Caki2 (cell line): ENCODE measurements at places on chromosomes 16 and 17.

DNA sequence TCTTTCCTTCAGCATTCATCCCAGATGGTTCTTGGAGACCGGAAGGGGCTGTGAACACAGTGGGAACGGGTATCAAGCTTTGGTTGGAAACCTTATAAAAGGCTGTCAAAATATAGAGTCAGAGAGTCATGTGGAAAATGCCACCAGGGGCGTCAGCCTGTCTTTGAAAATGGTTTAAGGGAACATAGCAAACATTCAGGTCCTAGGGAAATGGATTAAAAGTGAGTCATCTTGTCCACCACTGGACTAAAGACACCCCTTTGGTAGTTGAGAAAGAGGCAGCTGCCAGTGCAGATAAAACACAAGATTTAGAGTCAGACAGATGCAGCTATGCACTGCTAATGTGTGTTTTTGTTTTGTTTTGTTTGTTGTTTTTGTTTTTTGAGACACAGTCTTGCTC, 47.8 kb upstream of the BCO1 start:
- DNase-seq = no peak

DNA sequence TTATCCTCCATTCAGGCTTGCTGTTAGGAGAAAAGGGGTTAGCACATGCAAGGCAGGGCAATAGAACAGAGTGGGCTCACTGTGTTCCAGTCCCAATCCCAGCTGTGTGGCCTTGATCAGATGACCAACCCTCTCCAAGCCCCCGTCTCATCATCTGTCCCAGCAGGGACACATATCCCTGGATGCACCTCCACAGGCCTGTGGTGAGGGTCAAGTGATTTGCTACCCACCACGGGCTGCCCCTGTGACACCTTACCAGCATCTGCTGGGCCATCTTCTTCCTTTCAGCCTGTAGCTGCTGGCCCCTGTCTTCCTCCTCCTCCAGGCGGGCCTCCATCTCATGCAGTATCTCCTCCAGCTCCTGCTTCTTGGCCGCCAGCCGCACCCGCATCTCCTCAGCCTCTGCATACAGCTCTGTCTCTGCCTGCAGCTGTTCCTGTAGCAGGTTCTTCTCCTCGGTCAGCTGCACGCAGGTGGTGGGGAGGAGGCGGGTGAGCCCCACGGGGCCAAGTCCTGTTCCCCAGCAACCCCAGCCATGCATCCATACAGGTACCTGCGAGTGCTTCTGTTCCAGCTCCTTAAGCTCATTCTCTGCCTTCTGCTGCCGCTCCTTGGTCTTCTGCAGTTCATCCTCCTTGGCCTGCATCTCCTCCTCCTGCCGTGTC, 91.3 kb downstream of the NDE1 start:
- no peak for DNase-seq

GRCh38 chr16:87086575-87086974, 230.6 kb downstream of the C16orf95 start:
- DNase-seq = no peak

- DNase-seq = no peak
Observed at GRCh38 chr16:56931271-56931891, 561 bp upstream of the HERPUD1 start.

DNA sequence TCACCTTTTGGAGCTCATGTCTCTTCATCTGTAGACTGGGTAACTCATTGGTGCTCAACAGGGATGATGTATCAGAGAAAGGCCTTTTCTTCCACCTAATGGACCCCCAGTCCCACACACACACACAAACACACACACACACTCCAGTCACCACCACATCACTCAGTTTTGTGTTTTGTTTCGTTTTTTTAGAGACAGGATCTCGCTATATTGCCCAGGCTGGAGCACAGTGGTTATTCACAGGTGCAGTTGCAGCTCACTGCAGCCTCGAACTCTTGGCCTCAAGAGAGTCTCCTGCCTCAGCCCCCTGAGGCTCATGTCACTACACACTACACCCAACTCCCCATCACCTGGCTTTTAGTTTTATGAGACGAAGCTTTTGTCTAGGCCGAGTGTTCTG, 55.6 kb downstream of the SF3B3 start:
- DNase-seq = no peak

GRCh38 chr16:59478838-59479237, 744.7 kb upstream of the GOT2 start:
- no peak for DNase-seq

GRCh38 chr16:79168321-79168720, 432.2 kb downstream of the MAF start:
- no peak for DNase-seq

DNA sequence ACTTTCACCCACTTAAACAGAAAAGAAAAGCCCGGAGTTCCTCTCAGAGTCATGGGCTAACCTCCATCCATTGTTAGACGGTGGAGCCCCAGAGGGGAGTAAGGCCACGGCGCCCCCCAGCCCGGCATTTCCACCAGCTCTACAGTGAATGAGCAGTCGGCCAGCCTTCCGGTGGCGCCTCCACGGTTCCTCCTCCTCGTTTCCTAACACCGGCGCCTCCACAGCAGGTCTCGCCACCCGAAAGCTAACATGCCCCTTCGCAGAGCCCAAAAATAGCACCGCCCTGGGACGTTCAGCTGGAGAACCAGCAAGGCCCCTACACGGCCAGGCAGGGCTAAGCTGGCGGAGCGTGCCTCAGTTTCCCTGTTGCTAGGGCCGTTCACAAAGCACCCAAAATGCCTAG, 858 bp downstream of the MMD start:
- no peak for DNase-seq

DNA sequence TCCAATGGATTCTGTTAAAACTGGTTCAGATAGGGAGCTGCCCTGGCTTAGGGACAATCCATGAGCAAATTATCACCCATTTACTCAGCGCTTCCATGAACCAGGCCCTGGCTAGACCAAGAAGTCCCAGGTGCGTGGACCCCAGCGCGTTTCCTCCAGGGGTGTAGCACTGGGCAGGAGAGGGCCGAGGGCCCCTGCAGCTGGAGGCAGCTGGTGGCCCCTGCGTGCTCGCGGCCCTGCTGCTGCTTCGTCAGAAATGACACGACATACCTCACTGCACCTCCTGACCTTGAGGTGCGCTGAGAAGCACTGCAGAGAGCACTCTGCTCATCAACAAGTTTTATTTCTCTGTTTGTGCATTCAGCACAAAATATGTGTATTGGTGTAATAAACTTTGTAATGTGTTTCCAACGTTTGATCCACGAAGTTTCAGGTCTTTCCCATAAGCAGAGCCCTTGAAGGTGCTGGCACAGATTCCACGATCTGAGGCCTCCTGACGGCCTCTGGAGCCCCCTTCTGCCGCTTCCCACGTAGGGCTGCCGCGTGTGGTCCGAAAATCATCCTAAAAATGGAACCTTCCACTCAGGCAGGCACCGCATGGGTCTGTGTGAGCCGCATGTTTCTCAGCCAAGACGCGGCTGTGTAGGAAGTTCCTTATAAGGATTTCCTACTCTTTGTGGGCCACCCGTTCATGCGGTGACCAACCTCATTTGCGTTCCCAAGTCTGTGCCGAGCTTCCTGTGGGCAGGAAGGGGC, 50.8 kb upstream of the ZCCHC14 start:
- no peak for DNase-seq

GRCh38 chr17:82047914-82048570, 3.6 kb downstream of the RFNG start:
- DNase-seq = no peak

- DNase-seq = peak; percentile 90
Observed at GRCh38 chr16:57916735-57917438, 54.0 kb downstream of the CNGB1 start.

DNA sequence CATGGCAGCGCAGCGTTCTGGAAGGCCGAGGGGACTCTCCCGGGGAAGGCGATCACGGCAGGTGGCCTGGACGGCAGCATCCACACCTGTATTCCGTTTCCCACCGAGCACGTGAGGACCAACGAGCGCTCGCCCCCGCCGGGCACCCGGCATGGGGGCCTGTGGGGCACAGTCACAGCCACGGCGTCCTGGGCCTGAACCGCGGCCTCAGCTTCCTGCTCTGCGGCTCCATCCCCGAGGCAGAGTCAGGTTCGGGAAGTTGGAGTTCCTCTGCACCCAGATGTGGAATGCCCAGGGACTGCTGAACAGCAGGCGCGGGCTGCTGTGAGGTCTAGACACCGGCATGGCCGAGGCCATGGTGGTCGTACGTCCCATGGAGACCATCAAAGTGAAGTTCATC, 1713.9 kb downstream of the TP53TG3F start:
- DNase-seq = no peak

DNA sequence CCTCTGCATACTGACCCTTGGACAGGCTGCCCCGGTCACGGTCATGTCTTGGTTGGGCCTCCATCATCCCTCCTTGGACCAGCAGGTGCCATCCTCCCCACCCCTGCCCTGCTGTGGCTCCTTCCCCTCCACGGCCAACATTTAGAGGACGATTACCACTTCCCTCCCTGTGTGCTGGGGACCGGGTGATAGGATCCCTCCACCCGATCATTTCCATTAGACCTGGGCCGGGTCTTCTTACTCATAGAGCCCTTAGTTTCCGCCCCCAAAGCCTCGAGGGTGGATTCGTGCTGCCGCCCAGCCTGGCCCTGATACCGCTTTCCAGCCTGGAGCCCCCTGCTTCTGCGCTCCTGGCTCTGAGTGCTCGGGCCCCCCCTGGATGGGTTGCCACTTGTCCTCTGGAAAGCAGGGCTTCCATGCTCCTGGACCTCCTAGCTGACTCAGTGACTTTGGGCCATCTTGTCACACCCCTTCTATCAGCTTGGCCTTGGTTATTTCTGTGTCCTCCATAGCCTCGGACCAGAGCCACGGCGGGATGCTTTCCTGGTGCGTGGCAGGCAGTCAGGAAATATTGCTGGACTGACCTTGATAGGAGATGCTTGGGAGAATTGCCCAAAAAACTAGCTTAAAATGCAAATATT, 171.4 kb downstream of the SEC14L1 start:
- DNase-seq = no peak

DNA sequence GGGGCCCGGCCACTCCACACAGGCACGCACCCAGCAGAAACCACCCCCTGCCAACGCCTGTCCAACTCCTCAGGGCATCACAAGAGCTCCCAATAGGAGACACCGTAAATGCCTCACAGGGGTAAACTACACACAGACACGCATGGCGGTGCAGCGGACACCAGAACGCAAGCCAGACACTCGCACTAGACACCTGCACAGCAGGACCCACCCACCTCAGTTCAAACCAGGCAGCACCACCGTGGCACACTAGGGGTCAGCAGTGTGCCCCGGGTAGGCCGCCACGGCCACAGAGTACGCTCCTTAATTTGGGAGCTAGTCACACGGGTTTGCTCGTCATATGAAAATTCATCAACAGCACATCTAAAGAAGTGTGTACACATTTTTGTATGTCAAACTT, 3.4 kb downstream of the SLC38A10 start:
- DNase-seq = peak; percentile 20

DNA sequence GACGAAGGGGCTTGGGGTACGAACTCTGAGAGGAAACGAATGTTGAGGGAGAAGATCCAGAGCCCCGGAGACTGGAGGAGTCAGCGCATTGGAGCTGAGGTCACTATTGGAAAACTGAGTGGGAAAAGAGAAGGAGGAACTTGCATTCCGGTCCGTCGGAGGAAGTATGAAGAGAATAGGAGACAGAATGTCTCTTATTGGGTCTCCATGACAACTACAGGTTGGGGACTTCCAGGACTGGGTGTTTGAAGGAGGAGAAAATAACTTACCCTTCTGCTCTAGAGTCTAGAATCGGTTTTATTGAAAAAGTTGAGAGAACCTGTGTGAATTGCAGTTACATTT, 537 bp downstream of the GOSR1 start:
- no peak for DNase-seq

GRCh38 chr17:53941231-53941630, 118.5 kb downstream of the KIF2B start:
- no peak for DNase-seq

DNA sequence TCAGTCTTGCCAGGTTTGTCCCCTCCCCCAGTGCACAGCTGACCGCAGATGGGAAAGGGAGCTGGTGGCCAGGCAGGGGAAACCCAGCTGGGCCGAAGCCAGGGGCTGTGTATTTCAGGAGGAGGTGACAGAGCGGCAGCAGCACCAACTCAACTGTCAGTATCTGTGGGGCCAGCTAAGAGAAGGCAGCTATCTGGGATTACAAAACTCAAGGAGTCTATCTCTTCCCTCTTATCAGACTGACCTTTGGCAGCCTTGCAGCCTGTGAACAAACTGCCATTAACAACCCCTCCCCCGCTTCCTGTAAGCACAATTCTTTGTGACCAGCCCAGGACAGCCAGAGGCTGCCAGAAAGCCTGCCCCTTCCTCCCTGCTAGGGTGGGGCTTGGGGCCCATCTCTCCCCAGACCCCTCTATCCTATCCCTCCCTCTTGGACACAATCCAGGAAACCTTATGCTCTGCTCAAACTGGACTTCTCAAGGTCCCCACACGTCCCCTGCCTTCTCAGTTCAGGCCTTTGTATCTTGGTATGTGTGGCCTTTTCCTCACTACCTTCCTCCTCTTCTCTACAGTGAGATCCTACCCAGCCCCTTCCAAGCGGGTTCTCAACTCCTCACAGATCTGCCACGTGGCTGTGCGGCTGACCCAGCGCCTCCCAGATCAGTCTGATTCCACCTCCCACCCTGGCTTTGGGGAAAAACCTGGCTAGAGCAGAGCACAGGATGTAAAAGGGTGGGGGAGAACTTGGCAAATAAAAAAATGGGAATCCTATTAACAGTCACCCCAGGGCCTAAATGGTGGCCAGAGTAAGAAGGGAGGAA, 10.5 kb downstream of the ST3GAL2 start:
- DNase-seq = peak; percentile 96

- no peak for DNase-seq
Observed at GRCh38 chr17:17546399-17547185, 44.9 kb downstream of the PEMT start.

- no peak for DNase-seq
Observed at GRCh38 chr17:8015957-8016631, 13.7 kb downstream of the GUCY2D start.

DNA sequence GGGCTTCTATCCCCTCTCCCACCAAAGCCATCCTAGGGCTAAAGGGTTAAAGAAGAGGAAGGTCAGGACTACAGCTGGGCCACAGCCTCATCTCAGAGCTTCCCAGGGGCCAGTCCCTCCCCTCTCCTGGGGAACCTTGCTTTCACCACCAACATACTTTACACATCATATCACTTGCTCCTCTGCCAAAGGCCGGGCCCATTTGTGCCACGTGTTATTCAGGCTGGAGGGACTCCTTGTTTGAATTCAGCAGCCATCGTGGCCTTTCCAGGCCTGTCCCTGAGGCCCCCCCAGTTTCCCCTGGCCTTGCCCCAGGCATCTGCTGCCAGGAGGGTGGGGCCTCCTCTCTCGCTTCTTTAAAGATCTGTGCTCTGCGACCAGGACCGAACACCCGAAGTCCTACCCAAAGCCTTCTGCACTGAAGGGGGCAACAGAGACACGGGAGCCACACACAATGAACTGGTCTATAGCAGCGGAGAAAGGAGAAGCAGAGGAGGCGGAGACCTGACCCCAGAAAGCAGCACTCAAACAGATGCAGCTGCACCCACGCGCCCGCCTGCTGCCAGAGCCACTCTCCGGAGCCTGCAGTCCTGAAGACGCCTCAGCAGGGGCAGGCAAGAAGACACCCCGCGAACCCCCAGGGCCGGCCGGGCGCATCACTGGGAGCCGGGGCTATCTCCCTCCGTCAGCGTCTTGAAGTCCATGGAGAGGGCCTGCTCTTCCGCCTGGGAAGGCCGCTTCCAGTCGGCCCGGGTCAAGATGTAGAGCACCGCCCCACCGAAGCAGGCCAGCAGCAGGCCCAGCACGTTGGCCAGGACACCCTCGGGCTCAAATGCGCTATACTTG, 12.1 kb downstream of the CYB561 start:
- DNase-seq = no peak

GRCh38 chr17:43543300-43543699, 2.8 kb downstream of the ETV4 start:
- DNase-seq = no peak

GRCh38 chr16:83066881-83067280, 440.1 kb downstream of the CDH13 start:
- no peak for DNase-seq

GRCh38 chr17:72467841-72468653, 347.2 kb downstream of the SOX9 start:
- DNase-seq = peak; percentile 84
